ENCODE measurements at places on chromosomes 1 and 21.

- no peak for DNase-seq
These were observed 170.0 kb downstream of the FCRL5 start for GRCh38 chr1:157382351-157382750.

DNA sequence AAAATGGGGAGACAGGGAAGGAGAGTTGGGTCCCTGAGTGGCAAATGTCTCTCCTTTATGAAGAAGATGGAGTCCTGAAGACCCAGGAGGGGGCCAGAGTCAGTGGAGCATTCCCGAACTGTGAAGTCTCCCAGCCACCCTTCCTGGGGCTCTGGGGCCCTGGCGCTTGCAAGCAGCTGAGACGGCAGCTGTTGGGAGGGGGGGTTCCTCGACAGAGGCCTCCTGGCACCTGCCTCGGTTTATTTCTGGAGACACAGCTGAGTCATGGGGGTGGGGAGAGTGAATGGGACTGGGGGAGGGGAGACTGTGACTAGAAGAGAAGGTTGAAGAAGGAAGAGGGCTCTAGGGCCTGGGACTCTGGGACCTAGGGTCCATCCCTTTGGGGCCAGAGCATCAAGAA is 14.0 kb downstream of the NES start:
- DNase-seq = no peak

- DNase-seq = no peak
These were observed 70.3 kb downstream of the OMA1 start for GRCh38 chr1:58476179-58476578.

DNA sequence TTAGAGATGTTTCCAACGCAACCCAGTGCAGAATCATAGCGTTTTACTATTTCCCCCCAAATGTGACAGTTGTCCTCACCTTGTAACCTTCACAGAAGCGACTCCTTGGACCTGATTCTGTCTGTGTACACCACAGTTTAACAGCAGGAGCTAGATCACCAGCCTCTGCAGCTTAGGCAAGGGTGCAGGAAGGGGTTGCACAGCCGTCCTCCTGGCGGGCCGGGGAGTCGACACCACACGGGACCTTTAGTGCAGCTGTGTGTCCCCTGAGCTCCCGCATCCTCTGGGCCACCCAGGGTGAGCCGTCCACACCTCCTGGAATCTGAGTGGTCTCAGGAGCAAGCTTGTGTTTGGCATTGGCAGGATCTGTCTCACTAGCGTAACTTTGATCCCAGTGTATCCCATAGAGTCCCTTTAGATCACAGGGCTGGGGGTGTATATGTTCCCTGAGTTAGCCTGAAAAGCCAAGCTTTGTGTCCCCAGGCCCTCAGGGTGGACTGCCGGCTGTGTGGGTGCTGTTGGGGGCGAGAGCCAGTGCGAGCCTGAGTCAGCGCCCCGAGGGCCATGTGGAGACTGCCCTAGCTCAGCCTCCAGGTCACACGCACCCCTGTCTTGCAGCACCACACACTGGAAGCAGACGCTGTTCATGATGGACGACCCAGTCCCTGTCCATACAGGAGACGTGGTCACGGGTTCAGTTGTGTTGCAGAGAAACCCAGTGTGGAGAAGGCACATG is 27.5 kb downstream of the PRMT2 start:
- no peak for DNase-seq

DNA sequence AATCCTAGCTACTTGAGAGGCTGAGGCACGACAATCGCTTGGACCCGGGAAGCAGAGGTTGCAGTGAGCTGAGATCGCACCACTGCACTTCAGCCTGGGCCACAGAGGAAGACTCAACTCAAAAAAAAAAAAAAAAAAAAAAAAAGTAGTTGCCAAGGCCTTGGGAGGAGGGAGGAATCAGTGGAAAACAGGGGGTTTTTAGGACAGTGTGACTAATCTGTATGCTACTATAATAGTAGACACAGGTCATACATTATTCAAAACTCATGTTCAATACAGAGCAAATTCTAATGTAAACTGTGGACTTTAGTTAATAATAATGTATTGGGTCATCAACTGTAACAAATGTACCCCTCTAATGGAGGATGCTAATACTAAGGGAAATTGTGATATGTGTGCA is 51.7 kb upstream of the CTPS1 start:
- DNase-seq = no peak

GRCh38 chr1:223556414-223557129 is 108.9 kb downstream of the CAPN8 start:
- DNase-seq = no peak

GRCh38 chr1:3691421-3692204 is 39.3 kb downstream of the TP73 start:
- no peak for DNase-seq

GRCh38 chr1:17258116-17258757 is 9.3 kb downstream of the PADI3 start:
- DNase-seq = no peak

GRCh38 chr1:208264469-208265121 is 20.4 kb upstream of the PLXNA2 start:
- DNase-seq = no peak

- no peak for DNase-seq
These were observed 49.8 kb downstream of the ACP6 start for GRCh38 chr1:147620543-147620942.

GRCh38 chr1:86695400-86695799 is 9.0 kb upstream of the SH3GLB1 start:
- no peak for DNase-seq

GRCh38 chr21:38818325-38818723 is 12.6 kb downstream of the ETS2 start:
- DNase-seq = no peak

GRCh38 chr21:42581993-42582786 is 68.5 kb downstream of the SLC37A1 start:
- DNase-seq = peak; percentile 32

- no peak for DNase-seq
These were observed 72.9 kb downstream of the LBR start for GRCh38 chr1:225354906-225355305.

- DNase-seq = no peak
These were observed 323.5 kb downstream of the ZNF326 start for GRCh38 chr1:90318431-90318830.

- DNase-seq = no peak
These were observed 30.6 kb downstream of the C2CD2 start for GRCh38 chr21:41923186-41923585.

- no peak for DNase-seq
These were observed 663.4 kb upstream of the PRMT6 start for GRCh38 chr1:106393046-106393445.

GRCh38 chr1:54290506-54291184 is 90.7 kb downstream of the MRPL37 start:
- DNase-seq = no peak

DNA sequence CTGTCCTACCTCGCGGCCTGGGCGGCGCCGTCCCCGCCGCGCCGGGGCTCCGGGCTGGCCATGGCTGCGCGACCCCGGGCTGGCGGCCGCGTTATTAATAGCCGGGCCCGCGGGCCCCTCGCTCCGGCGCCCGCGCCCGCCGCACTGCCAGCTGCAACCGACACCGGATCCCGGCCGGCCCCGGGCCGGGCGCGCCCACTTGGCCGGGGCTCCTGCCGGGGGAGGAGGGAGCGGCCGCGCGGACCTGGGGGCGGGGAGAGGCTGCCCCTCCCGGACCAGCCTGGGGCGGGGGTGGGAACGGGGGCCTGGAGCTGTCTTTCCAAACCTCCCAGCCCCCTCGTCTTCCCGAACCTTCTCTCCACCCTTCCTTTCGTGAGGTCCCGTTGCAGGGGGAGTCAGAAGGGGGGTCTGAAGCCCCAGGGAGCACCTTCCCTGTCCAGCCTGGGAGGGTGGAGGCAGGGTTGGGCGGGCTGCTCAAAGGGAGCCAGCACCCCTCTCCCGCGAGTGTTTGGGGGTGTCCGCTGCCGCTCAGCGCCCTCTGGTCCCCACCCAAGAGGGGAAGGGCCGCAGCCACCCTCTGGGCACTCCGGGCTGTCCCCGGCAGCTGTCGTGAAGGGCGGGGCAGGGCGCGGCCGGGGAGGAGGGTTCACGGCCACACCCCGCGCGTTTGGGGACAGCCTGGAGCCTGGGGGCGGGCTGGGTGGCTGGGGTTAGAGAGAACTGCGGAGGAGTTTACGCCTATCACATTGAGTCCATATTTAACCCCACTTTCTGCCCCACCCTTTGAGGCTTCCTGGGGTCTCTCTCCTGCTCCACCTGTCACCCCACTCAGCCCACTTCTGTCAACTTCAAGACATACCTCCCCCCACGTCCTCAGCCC is at the start of gene SYNC:
SYNC (minus strand) TSS at position 172 of the 880 bp plus-strand sequence; CDS start at position 62, 110 bp downstream.
- DNase-seq = peak; percentile 58

DNA sequence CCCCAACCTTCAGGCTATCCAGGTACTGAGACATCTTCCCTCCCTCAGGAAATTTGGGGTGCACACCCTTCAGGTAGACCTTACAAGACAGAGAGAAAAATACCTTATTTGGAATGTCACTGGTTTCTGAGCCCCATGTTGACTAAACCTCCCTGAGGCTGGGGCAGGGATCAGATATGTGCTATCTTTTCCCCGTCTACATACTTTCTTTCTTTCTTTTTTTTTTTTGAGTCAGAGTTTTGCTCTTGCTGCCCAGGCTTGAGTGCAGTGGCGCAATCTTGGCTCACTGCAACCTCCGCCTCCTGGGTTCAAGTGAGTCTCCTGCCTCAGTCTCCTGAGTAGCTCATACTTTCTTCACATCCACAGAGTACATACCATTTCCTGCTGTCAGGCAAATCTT is 1.6 kb downstream of the CYB5R1 start:
- DNase-seq = no peak

DNA sequence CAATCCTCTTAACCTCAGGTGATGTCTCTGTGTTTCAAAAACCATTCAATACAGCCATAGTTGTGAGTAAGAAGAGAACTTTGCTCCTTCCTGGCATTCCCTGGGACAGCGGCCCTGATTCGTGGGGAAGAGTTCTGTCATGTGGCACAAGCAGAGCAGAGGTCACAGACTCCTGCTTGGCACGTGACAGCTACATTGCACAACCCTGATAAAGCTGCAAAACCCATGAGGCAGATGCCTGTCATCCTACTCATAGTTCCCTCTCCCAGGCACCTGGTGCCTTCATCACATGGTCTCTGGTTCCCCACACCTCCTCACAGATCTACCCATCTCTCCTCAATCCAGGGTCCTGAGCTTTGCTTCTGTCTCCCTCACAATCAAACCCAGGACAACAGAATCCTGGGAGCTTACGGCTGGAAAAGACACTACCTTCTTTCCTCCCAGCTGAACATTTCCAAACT is 70.8 kb downstream of the PLPP3 start:
- no peak for DNase-seq

DNA sequence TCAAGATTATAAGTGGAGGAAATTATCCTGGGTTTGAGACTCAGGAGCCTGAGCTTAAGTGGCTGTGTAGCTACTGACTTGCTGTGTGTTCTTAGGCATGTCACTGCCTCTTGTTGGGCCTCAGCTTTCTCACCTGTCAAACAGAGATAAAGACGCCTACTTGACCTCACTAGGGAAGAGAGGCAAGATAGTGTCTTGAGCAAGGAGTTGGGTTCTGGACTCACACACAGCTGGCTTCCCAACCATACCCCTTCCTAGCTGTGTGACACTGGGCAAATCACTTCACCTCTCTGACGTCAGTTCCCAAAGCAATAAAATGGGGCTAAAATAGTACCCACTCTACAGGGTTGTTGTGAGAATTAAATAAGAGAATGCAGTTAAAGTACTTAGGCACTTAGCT is 11.6 kb upstream of the EPB41 start:
- DNase-seq = no peak

GRCh38 chr21:36754241-36754898 is 55.5 kb downstream of the SIM2 start:
- peak; percentile 65 for DNase-seq

- DNase-seq = no peak
These were observed 342 bp downstream of the GSTM5 start for GRCh38 chr1:109712321-109712864.

- DNase-seq = no peak
These were observed 21.9 kb downstream of the FMO2 start for GRCh38 chr1:171206978-171207355.

DNA sequence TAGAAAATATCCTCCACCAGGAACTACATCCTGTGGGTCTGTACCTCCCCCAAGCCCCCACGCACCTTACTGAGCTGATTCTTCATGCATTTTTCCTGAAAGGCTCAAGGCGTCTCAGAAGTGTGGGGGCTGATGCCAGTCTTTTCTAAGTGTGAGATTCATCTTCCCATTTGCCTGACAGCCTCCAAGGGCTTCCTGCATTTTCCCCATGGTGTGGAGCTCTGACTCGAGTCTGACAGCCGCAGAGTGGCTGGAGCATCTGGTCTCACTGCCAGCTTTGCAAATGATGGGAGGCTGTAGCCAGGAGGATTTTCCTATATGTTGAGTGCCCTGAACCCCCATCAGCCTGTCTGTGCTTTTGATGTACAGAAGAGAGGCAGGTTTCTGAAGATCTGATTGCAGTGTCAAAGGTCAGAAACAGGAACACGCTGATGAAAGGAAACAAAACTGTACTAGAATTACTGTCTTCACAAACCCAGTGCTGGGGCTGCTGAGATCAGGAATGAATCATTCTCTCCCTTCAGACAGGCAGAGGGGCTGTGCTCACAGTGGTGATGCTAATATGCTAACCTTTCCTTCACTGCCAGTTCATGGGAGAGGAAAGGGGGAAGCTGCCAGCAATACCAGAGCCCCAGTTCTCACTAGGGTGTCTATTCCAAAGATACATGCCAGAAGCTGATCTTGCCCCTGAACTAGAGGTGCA is 201.5 kb upstream of the C1orf174 start:
- no peak for DNase-seq

GRCh38 chr1:111725192-111725591 is 14.0 kb downstream of the INKA2 start:
- DNase-seq = no peak

DNA sequence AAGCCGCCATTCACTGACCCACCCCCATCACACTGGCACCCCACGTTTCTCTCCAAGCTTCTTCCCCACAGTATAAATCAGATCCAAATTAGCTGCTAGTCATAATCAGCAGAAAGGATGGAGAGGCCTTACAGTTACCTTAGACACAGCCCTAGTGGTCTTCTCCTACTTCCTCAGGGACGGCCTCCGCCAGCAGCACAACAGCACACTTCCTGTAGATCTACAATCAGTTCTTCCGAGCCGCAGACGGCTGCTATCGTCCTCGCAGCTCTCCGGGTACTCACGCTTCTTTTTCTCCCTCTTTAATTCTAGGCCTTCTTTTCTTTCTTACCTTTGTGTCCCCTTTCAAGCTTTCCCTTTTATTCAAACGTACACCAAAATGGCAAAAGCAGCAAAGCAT is 313.5 kb downstream of the SMYD3 start:
- DNase-seq = no peak

DNA sequence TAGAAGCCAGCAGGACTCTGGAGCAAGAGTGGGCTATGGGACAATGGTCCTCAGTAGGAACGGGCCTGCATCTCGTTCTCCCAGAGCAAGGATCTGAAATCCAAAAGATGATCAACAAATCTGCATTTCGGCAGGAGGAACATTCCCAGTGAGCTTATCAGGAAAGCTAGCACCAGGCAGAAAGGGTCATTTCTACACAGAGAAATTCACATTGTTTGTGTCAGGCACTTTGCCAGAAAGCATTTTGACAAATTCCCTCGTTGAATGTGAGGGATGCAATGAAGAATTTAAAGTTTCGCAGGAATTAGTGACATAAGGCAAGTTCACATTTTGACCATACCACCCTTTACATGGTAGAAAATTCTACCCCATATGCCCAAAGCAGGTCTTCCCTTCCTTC is 31.6 kb upstream of the ETS2 start:
- peak; percentile 66 for DNase-seq
